ENCODE measurements at places on chromosomes 5 and 9.

GRCh38 chr9:2810420-2811075 lies 33.3 kb downstream of the PUM3 start:
- DNase-seq: no peak

- no peak for DNase-seq
Measured at GRCh38 chr5:170301149-170301548, 3.6 kb upstream of the LCP2 start.

- no peak for DNase-seq
Measured at GRCh38 chr5:124713595-124713994, 32.8 kb downstream of the ZNF608 start.

DNA sequence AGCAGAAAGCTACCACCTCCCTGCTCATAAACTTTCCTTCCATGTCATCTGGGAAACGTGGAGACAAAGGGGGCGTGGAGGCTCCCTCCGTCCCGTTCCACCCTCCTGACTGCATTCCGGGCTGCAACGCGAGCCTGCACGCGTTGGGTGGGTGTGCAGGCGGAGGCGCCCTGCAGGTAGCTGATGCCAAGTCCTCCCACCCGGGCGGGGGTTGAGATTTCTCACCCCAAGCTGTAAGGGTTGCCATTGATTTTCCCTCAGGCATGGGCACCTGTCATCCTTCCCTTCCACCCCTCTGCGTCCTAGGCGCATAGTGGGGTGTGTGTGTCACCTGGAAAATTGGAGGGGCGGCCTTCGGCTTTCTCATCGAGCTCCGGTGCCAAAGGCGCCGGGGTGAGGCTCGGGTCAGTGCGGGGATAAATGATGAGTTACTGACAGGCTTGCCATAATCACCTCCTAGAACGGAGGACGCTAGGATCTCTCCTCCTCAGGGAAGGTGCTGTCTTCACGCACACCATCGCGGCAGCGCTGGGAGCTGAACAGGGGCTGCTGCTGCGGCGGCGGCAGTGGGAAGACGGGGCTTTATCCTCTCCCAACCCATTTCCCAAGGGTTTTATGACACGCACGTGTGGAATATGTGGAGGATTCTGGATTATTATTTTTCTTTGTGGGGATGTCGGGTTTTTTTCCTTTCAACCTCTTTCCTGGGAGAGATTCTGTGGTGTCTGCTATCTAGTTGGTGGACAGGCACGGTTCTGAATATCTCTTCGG lies 973 bp downstream of the PLPPR1 start:
- no peak for DNase-seq

DNA sequence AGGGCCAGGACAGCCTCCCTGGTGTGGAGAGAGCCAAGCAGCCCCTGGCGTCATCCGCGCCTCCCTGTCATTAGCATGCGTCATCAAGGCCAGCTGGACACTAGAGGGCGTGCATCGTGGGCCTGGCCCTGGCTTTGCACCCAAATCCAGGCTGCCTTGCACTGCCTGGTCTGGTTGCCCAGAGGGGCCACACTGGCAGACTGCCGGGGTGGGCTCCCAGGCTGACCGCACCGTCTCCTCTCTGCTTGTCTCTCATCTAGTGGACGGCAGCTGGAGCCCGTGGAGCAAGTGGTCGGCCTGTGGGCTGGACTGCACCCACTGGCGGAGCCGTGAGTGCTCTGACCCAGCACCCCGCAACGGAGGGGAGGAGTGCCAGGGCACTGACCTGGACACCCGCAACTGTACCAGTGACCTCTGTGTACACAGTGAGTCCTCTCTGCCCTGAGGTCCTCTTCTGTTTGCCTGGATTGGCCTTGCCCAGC lies 29.0 kb downstream of the HK3 start:
- no peak for DNase-seq

DNA sequence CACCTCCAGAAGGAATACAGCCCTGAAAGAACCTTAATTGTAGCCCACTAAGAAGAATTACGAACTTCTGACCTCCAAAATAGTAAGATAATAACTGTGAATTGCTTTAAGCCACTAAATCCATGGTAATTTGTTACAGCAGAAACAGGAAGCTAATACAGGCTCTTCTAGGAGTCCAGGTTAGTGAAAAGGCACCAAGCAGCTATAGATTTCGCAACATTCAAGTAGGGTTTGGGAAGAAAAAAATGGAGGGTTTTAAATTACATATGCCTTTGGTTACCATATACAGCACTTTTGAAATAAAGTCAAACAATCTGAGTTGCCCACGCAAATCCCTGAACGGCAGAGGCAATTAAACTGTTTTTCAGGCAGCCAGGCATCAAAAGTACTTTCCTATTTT lies 1.7 kb upstream of the ACTL7A start:
- no peak for DNase-seq

DNA sequence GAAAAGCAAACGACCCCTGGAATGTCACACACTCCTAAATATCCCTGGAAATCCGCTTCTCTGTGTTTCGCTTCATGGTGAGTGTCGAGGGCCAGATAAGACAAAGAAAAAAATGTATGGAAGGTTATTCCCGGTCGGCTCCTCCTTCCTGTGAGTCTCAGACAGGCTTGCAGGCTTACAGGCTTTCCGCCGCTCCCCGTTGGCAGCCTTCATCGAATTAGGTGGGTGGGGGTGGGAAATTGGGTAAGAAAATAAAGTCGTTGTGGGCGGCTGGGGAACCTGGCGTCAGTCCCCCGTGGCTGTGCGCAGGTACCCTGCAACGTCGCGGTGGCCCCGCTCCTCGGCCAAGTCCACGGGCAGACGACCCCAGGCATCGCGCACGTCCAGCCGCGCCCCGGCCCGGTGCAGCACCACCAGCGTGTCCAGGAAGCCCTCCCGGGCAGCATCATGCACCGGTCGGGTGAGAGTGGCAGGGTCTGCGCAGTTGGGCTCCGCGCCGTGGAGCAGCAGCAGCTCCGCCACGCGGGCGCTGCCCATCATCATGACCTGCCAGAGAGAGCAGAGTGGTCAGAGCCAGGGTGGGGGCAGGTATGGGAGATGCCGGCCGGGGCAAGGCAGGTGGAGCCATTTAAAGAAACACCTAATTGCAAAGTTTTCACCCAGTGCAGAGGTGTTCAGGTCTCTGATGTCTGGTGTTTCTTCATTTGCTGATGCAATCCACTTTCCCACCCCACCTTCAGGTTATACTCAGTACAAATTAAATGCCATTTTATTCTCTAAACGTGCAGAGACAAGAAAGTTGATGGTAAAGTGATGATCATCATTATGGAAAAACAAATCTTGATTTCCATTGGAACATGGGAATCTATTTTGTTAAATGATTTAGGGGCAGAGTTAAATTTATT lies 3.2 kb downstream of the CDKN2B start:
- no peak for DNase-seq

DNA sequence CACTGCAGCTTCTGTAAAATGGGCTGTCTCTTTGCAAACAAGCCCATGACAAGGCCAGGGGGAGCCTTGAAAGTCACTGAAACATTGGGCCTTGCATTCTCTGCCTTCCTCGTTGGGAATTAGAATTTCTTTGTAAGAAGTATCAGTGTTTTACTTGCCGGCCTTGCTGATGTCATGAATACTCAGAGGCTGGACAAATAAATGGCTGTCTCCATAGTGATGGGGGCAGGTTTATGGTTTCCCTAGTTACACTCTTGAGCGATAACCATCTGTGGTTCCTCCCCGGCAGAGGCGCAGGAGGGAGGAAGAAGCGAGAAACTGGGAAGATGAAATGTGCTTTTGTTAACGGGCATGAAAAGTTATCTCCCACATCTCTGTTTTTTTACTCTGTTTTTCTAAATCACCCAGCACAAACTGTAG lies 272.7 kb upstream of the PANK3 start:
- no peak for DNase-seq

DNA sequence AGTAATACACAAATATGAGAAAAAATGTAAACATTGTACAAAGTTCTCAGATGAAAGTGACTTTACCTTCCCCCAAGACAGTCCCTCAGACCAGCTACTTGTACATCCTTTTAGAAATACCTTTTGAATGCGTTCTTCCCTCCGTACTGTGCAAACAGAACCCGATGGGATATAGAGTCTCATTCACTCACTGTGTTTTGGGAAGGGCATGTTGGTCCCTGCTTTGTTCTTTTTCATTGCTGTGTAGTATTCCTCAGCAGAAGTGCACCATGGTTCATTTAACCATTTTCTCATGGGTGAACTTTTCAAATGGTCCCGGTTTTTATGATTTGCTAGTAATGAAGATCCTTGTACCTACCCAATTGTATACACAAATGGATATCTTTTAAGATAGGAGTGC lies 94.4 kb downstream of the ANKRD33B start:
- DNase-seq: no peak

- DNase-seq: no peak
Measured at GRCh38 chr5:75037106-75037505, 15.3 kb downstream of the GCNT4 start.

- DNase-seq: no peak
Measured at GRCh38 chr5:32030686-32031085, 143.4 kb downstream of the GOLPH3 start.

DNA sequence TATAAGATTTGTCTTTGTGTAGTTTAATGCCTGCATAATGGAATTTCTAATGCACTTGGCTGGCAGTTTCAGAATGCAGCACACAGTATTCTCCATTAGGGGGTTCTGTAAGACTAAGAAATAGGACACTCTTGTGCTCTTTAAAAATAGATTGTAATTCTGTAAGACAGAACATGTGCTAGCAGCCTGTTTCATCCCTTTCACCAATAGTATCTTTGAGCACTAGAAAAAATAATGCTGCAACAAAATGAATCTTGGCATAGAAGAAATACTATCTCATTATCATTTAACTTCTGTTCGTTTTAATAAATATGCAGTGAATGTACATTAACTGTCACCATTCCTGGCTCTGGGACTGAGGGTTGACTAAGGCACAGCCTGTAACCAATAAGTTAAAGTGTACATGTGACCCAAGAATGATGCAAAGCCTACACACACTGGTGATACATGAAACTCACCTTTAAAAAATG lies 23.8 kb upstream of the ZNF622 start:
- no peak for DNase-seq

- no peak for DNase-seq
Measured at GRCh38 chr9:134123764-134124128, 12.1 kb upstream of the WDR5 start.

DNA sequence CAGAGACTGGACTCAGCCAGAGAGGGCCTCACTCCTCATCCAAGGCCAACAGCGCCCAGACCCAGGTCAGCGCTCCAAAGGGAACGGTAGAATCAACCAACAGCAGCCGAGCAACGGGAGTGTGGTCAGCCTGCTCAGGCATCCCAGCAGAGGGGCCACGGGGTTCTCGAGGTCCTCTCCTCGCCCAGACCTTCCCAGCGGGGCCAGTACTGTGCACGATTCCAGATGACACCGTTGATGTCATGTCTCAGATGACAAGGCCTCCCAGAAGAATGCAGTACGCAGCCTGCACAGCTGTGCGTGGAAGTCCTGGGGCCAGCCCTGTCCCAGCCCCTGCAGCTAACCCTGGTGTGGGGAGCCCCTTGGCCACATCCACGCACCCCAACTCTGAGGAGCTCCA lies 141.0 kb upstream of the PPP1R26 start:
- no peak for DNase-seq

DNA sequence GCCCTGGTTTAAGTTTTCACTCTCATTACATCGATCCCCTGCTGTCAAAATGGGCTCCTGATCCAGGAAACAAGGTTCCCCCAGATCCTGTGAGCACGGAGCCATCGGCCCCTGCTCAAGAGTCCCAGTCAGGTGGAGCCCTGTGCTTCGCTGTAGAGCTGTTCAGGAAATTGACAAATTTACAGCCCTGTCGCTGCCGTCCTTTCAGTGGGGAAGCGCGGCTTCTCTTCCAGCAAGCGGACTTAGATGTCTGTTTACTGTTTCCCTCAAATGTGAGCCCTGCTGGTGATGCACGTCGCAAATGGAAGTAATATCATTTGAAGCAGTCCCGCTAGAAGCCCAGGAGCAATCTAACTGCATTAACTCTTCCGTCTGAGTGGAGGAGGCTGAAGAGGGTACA lies 760.9 kb upstream of the WWC1 start:
- no peak for DNase-seq

GRCh38 chr5:81768935-81769452 lies 18.1 kb upstream of the SSBP2 start:
- DNase-seq: no peak

- DNase-seq: no peak
Measured at GRCh38 chr5:138459311-138459933, 5.9 kb upstream of the EGR1 start.

GRCh38 chr9:132409828-132410528 lies at the start of gene CFAP77:
CFAP77 (plus strand) TSS chr9:132410211; CDS start chr9:132410272, 61 bp downstream.
- DNase-seq: no peak

DNA sequence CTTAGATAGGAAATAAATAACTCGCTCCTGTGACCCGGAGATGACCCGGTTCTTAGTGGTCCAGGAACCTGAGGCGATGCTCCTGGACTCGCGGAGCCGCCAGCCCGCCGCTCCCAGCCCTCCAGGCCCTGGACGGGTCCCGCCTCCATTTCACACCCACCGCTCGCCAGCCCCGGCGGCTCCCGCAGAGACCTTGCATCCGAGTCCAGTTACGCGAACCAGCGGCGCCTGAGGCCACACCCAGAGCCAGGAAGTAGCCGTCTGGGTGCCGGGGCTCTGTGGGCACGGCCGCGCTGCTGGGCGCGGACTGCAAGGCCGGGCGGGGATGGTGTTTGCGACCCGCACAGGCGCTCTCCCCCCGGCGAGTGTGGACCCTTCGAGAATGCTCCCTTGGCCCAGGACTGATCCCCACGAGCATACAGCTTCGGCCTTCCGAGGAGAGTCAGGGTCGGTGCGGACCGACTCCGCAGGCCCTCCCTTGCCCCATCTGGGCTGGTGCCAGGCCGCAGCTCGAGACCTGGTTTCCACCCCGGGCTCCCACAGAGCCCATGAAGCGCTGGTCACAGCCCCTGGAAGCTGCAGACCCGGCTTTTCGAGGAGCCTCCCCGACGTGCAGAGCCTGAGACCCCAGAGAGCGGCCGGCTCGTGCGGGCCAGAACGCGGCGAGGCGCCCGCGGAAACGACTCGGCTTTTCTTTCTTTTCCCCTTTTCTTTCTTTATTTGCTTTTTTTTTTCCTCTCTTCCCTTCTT lies 5.2 kb upstream of the BARX1 start:
- DNase-seq: no peak

DNA sequence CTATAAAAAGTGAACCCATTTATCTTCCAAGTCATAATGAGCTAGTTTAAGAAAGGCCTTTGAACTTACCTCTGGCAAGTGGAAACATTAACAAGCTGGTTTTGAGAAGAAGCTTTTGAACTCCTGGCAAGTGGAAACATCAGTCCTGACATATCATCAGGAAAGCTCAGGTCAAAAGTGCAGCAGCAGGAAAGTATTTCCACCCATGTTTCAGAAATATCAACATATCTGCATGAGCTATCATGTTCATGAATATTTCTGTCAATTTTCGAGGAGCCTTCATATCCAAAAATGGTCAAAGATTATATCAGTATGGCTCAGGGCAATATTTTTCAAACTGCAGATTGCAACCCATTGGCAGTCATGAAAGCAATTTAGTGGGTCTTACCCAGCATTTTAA lies 133.9 kb downstream of the PLK2 start:
- no peak for DNase-seq

DNA sequence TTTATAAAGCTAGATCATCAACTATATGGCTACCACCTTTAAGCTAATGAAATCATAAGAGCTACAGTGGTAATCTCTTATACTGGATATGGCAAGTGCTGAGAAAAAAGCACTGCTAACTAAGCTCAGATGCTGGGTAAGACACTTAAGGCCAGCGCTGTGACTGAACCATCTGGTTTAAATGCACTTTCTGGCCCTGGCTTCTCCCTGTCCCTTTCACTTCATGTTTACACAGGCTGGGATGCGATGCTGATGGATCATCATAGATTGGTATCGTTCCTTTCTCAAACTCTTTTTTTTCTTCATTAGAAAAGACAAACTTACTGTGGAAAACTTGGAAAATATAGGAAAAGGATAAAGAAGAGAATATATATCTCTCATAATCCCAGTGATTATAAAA lies 52.3 kb downstream of the KIF24 start:
- DNase-seq: no peak

All from thoracic aorta (tissue), 2 donors.